Esophagus squamous epithelium (tissue), 5 donors: ENCODE measurements at places on chromosomes 16 and 17.

DNA sequence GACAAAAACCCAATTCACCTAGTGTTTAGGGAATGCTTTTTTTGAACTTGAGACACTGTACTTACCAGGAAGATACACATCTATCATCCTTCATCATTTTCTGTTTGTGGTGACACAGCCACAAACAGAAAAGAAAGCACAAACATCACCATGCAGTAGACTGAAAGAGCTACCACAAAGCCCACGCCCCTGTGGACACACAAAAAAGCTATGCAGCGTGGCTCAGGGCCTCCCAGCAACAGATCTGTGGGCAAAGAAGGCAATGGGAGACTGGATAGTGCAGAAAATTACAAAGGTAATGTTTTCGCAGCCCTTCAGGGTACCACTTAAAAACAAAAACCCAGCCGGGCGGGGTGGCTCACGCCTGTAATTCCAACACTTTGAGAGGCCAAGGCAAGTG is 9.6 kb downstream of the COTL1 start:
- DNase-seq: no peak

- no peak for DNase-seq
Observed at GRCh38 chr16:1354815-1355540, 3.2 kb downstream of the GNPTG start.

DNA sequence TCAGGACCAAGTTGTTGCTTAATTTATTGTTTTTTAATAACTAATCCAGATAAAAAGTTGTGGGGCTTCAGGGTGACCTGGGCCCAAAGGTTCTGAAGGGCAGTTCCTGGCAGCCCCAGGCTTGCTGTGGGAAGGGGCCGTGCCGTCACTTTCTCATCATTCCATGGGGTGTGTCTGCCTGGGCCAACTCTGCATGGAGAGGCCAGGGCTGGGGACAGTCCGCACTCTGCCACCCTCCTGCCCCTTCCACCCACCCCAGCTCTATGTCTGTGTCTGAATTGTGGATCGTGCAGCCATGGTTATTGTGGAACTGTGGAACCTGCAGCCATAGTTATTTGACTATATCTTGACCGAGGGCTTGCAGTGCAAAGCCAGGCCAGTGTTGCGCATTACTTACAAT is 4.0 kb downstream of the LIMD2 start:
- DNase-seq: no peak

DNA sequence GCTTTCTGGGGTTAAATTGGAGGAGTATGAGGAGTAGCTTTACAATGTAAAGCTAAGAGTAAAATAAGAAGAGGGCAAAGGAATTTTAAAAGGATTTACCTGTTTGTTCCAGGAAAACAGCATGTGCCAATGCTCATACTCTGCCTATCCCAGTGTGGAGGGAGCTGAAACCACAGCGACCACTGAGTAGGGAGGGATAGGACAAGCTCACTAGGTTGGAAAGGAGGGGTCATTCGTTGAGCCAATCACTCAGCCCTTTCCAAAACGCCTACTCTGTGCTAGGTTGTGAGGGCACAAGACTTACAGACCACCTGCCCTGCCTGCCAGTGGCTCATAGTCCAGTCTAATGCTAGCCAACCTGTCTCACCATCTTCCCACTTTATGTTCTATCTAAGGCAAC is 1.1 kb upstream of the DNAJC7 start:
- DNase-seq: no peak

- DNase-seq: no peak
Observed at GRCh38 chr16:49835161-49835777, 20.6 kb downstream of the ZNF423 start.

- DNase-seq: no peak
Observed at GRCh38 chr17:73121506-73121905, 29.0 kb upstream of the SLC39A11 start.
